ENCODE measurements at places on chromosomes 13 and 19. TPM values are rescaled to one million over a fixed set of nuclear protein-coding genes. Genes with fewer than 3 reads are reported as not detected.

Gene MUC16
- not detected for total RNA-seq

Gene PCDH9
- 0.09 TPM for total RNA-seq

Gene ACER1
- total RNA-seq = 0.18 TPM

Gene BRME1
- total RNA-seq = 10.5 TPM

Data from T-helper 2 cell treated with Interferon-gamma antibody and Interleukin-4, amounts not matched to agents 100 ng/mL and 5 ng/mL, for 36 hours (primary cell).